MG63 (cell line): ENCODE measurements at places on chromosomes 3 and 15. TPM values are rescaled to one million over a fixed set of nuclear protein-coding genes. Genes with fewer than 3 reads are reported as not detected.

The CX3CR1 gene
- total RNA-seq = not detected in 2 replicates

The ASB14 gene
- total RNA-seq = not detected in 2 replicates

The CKMT1B gene
- total RNA-seq = not detected in 2 replicates

The ANKRD63 gene
- not detected in 2 replicates for total RNA-seq

The GOLGA8T gene
- total RNA-seq = not detected in 2 replicates

The TF gene
- total RNA-seq = not detected in 2 replicates

The PRKCD gene
- 3.2 and 6.8 TPM in 2 replicates for total RNA-seq

The RARRES1 gene
- not detected in 2 replicates for total RNA-seq

The THRB gene
- total RNA-seq = not detected in 2 replicates

The FOXB1 gene
- not detected in 2 replicates for total RNA-seq

The GPR176 gene
- 58.3 and 59.6 TPM in 2 replicates for total RNA-seq

- DNase-seq = no peak
Observed at GRCh38 chr15:50302581-50302980, 37.1 kb upstream of the HDC start.

GRCh38 chr3:2650746-2651145 lies 459.4 kb downstream of the IL5RA start:
- DNase-seq = no peak

- DNase-seq = peak; percentile 96
Observed at GRCh38 chr15:62469874-62470688, 305.0 kb upstream of the C2CD4B start.

GRCh38 chr15:65376767-65377104 lies 1.1 kb downstream of the IGDCC3 start:
- DNase-seq = no peak

GRCh38 chr15:57298843-57299550 lies 77.3 kb upstream of the CGNL1 start:
- no peak for DNase-seq

DNA sequence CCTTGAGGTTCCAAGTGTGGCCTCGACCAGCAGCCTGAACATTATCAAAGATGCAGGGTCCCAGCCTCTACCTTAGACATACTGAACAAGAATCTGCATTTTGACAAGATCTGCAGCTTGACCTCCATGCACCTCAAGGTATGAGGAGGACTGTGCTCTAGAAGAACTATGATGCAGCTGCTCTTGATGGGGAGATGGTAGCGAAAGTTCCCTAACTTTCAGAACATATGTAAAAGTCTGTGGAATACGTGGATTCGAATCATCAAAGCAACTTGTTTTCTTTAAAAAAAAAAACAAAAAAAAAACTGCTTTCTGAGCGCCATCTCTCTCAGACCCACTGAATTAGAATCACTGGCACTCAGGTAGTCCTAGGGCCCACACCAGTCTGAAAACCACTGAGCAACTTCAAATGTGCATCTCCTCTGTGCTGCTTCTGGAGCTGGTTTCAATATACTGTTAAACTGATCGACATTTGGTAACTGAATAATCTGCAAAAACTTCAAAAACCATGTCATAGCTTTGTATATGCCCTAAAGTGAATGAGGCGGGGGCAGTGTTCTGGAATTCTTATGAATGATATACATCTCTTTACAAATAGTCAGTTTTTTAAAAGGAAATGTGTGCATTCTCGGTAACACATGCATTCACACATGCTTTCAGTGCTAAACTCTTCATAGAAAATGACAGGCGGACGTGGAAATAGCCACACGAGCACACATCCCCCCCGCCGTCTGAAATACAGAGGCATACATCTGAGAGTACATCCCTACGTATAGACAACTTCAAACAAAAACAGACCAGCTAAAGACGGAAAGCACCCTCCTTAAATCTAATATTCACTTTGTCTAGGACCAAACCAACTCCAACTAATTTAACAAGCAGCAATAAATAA lies 128.8 kb downstream of the FOXP1 start:
- no peak for DNase-seq

GRCh38 chr3:53192608-53193007 lies 31.6 kb downstream of the PRKCD start:
- no peak for DNase-seq

DNA sequence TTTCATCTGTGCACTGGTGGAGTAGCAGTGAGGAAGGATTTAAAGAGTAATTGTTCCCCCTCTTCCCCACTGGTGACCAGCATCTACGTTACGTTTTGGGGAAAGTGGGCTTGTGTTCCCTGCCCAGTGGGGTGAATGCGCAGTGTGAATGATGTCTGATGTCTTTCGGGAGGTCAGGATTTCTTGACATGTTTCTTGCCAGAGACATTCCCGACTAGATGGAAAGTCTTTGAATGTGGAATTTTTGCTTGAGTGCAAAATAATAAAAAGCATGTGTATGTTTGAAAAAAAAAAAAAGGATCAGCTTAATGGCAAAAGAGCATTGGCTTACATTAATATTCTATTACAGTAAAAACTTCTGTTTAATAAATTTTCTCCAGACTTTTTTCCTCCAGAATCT lies 632.2 kb downstream of the FOXP1 start:
- DNase-seq = no peak

DNA sequence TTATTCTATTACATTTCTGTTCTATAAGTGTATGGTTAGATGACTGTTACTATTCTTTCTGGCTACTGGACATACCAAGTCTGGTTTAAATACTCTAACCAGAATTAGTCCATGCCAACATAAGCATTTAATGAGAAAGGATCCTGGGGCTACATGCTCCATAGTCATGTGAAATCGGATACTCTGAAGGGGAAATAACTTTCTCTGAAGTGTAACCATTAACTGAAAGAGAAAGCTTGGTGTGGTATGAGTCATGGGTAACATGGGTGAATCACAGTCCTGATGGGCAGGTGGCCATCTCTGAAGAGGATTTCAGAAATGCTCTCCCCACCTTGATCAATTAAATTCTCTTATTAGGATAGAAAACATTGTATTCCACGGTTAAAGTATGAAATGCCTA lies 69.4 kb downstream of the FHIT start:
- DNase-seq = peak; percentile 52

DNA sequence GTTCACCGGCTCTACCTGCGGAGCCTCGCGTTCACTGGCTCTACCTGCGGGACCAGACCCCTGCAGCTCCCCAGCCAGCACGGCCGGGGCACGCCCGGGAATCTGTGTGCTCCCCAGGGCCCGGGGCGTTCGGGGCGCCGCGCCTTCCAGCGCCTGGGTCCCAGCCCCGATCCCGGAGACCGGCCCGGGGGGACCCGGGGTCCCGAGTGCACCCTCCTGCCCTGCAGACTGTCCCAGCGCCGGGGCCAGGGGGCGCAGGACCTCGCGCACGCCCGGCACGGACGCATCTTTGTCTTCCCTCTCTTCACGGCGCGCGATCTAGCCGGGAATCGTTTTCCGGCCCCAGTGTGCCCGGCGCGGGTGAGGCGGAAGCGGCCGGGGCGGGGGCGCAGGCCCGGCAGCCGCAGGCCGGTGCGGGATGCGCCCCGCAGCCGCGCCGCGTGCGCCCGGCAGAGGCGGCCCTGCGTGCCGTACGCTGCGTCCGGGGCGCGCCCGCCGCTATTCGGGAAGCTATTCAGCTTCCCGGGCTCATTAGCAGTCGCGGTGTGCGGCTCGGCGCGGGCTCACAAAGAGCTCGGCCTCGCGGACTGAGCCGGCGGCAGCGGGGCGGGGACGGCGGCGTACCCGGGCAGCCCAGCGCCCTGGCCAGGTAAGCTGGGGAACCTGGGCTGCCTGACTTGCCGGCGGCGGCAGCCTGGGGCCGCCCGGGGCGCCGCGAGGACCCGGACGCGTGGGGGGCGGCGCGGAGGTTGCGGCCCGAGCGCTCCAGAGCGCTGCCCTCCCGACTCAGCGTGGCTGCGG lies at the start of gene APBA2:
Gene APBA2 (plus strand): TSS at position 345 of the 801 bp plus-strand sequence. CDS start 167,911 bp downstream, outside the sequence.
- DNase-seq = peak; percentile 50

DNA sequence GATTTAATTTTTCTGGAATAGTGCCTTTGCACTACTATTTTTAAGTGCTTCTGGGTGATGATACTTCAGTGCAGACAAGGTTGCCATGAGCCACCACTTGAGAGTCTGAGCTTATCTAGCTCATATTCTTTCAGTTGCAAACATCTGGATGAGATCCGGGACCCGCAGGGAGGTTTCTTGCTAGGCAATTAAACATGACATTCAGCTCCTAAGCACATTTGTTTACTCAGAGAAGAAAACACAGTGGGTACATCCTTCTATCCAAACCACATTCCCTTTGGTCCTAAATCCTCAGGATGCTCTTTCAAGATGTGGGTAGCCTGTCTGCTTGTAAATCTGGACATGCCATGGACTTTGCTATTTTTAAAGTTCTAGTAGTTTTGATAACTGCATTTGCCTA lies 12.0 kb downstream of the PLSCR1 start:
- no peak for DNase-seq

DNA sequence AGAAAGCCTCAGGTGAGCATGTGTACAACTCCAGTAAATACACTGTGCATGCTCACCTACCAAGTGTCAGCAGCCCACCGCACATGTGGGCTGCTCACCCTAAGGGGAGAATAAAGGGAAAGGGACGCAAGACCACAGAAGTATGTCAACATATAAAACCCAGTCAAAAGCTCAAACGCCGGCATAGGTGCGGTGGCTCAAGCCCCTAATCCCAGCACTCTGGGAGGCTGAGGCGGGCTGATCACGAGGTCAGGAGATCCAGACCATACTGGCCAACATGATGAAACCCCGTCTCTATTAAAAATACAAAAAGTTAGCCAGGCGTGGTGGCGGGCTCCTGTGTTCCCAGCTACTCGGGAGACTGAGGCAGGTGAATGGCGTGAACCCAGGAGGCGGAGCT lies 732.1 kb downstream of the ZPLD1 start:
- no peak for DNase-seq

- no peak for DNase-seq
Observed at GRCh38 chr3:25952133-25952532, 162.2 kb downstream of the OXSM start.

GRCh38 chr3:154955907-154956533 lies 124.1 kb upstream of the MME start:
- DNase-seq = no peak

GRCh38 chr15:55289011-55289745 lies 435 bp downstream of the RAB27A start:
- peak; percentile 8 for DNase-seq

DNA sequence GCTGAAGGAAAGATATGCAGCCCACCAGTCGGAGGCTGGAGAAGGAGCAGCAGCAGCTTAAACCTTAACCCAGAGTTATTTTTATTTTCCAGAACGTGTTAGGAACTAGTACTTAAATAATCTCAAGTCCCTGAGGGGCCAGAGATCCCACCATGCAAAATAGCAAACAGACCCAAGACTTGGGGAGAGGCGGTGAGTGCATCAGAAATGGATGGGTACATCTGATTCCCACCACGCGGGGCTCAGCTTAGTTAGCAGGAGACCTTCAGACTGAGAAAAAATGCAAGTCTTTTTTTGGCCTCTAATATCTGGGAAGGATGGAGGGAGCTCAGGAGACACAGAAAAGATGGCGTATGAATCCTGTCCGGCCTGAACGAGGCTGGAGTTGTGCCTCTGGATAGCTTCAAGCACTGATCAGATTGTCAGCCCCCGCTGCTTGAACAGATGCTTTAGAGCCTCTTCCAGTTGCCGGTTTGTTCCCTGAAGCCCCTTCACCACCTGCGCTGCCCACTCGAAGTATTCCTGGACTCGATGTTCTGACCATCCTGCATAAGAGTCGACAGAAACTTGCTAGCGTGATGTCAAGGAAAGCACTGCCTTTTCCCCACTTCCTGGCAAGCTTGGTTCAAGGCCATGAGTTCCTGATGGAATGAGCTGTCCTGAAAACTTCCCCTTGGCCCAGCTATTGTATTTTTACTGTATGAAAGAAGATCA lies 1.3 kb downstream of the HDDC3 start:
- DNase-seq = no peak

DNA sequence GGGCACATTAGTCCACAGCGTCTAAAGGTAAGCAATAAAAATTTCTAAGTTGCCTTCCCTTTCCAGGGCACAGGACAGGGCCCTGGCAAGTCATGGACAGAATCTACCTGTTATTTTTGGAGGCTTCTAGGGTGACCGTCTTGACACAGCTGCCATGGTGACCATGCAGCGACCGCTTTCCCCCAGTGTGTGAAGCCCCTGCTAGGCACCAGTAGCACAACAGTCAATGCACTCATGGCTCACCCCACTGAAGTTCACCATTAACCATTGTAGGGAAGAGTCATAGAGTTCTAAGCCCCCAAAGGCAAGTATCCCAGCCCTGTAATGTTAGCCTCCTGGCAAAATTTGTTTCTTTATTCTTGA lies 43.8 kb upstream of the SLCO2A1 start:
- no peak for DNase-seq

DNA sequence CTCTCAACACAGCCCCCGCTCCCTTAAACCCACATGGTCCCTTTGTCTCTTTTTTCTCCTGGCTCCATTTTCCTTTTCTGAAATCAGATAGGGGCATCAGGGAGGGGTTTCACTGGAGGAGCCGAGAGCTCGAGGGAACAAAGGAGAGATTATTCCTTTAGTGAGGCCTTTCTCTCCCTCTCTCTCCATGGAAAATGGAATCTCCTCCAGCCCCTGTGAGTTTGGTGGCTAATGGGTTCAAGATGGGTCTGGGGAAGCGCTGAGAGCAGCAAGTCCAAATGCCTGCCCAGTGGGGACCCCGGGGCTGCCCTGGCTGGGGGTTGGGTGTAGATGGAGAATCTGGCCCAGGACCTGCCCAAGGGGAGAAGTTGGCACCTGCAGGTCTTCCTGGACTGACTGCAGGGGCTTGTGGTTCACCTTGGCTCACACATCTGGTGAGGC lies 56.8 kb downstream of the ITGA11 start:
- DNase-seq = no peak

DNA sequence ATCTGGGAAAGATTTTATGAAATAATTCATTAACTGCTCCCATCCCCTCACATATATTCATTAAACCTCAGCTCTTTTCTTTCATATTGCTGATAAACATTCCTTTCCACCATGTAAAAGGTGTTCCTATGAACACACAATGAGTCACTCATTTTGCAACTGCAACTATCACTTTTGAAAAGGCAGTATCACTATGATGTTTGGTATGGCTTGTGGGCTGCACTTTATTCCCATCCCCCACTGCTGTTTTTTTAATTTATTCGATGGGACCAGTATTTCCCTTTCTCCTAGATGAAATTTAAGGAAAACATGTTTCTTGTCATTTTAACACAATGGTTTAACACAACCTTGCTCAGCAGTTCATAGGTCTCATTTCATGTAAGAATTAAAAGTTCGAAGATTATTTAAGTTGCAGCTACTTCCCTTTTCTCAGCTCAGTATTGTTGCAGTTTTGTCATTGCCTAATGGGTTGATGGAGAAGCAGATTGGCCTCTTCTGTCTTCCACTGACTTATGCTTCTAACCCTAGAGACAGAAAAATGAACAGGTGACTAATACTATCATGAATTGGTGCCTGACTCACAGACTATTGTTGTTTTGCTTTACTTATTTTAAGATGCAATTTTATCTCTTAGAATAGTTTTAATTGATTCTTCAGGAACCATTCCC lies 280.3 kb downstream of the ZPLD1 start:
- DNase-seq = no peak

DNA sequence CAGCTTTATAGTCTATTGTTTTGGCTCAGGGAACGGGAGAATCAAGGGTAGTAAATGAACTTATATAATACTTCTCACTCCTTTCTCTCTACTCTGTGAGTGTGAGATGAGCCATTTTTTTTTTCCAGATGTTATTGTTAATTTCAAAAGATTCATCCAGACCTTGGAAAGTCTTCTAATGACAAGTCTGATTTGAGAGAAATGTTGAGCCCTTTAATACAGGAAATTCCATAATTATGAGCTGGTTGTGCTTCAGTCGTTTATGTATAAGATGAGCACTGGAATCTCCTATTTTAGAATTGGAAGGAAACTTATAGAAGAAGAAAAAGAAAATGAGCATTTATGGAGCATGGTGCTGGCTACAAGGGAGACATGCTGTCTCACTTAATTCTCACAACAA lies 92.0 kb downstream of the FBN1 start:
- no peak for DNase-seq
